ENCODE measurements at places on chromosomes 7 and 10. TPM values are rescaled to one million over a fixed set of nuclear protein-coding genes. Genes with fewer than 3 reads are reported as not detected.

TACC2 gene
- not detected for total RNA-seq

CPA5 gene
- total RNA-seq, result 4.0 TPM

ARHGAP22 gene
- total RNA-seq, result not detected

EN2 gene
- total RNA-seq, result not detected

SLC16A9 gene
- total RNA-seq, result 0.16 TPM

BAIAP2L1 gene
- total RNA-seq, result 1.1 TPM

GRCh38 chr10:91707236-91707635 is 74.4 kb upstream of the PPP1R3C start:
- DNase-seq, result no peak

- DNase-seq, result no peak
Observed at GRCh38 chr10:71349406-71349805, 30.3 kb downstream of the SLC29A3 start.

GRCh38 chr10:50510517-50511473 is 113.0 kb downstream of the SGMS1 start:
- DNase-seq, result no peak

DNA sequence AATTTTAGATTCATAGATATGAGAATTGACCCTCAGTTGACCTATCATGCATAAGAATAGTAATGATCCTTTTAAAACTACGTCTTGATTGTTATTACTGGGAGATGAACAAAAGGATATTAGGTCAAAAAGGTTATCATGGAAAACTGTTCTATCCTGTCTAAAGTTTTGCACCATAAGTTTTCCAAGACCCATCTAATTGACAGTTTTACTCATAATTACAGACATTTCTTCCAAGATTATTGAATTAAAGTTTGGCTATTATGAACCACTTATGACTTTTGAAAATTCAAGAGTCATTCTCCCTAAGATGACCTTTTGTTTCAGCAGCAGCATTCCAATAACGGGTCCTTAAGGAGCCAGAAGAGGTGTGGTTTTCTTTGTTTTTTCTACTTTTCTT is 144.3 kb downstream of the WNT2 start:
- no peak for DNase-seq

- no peak for DNase-seq
Observed at GRCh38 chr10:22646388-22646853, 68.0 kb downstream of the PIP4K2A start.

GRCh38 chr10:75127471-75127870 is 16.0 kb downstream of the SAMD8 start:
- DNase-seq, result no peak

DNA sequence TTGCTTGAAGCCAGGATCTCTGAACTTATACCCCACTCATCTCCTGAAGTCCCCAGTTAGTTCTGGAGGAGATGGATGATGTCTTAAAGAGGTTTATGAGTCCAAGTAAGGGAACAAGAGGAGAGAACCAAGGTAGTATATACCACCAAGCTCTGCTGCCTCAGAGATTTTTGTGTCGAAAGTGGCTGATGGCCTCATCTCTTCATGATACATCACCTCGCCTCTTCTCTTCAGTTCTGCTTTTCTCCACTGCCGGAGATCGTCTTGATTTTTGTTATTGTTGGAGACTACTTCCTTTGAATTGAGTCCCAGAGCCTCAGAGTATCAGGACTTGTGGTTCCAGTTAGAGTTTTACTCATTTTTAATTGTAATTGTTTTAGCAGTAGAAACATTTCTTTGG is 1.9 kb downstream of the VTI1A start:
- no peak for DNase-seq

- DNase-seq, result no peak
Observed at GRCh38 chr7:158272509-158273137, 315.0 kb downstream of the PTPRN2 start.

- DNase-seq, result no peak
Observed at GRCh38 chr7:27099453-27100370, 2.8 kb downstream of the HOXA2 start.

DNA sequence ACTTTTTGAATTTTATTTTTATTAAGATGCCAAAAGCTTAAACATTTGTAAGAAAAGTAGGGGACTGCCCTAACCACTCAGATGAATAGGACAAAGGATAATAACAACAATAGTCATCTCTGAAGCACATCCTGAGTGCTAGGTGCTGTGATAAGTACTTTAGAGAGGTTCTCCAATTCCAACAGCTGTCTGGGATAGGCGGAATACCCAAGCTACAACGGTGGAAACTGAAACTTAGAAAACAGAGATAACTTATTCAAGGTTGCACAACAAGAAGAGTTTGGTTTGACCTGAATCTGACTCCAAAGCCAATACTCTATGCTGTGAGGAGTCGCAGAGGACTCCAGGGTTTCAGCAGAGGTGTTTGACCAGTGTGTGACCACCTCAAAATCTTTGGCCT is 2.0 kb downstream of the RTKN2 start:
- DNase-seq, result no peak

DNA sequence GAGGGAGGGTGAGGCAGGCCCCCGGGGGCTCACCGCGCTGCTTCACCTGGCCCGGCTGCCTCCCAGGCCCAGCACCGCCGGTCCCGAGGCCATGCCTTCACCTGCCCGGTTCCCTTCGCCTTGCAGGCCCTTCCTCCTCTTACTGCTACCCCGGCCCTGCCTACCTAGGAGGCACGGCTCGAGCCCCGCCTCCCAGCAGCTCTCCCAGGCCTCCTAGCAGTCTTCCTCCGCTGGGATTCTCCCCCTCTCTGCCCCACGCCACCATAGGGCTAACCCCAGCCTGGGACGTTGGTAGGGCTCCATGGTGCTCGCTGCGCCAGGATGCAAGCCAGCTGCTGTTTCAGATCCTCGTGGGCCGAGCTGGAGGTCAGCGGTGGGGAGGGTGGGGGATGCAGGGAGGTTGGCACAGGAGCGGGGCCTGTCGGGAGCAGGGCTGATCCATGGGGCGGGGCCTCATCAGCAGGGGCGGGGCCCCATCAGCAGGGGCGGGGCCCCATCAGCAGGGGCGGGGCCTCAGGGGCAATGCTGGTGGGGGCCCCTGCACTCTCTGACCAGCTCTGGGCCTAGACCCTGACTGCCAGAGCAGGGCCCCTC is 63.3 kb downstream of the RASGEF1A start:
- DNase-seq, result peak; percentile 44

DNA sequence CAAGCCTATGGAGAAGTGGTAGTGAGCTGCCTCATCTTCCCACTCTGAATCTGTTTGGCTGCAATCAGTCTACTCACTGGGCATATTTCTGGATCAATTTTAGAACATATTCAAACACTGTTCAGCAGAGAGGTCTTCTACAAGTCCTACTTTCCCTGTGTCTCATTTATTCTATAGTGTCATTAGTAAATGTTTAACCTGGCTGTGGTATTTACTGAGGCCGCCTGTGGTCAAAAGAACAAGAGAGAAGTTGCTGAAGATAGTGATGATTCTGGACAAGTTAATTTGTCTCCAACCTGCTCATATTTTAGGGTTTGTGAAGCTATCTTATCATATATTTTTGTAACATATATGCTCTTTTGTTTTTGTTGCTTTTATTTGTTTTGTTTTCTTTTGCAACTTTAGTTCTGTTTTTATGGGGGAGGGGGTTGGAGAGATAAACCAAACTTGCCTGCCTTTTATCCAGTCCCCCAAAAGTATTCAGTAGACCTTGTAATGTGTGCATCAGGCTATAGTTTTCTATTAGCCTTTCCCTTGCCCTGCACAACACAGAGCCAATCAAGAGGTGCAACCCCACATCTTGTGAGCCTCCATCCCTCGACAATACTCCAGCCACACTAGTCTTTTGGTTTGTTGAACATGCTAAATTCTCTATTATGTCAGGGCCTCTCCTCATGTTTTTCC is 362.8 kb upstream of the MBL2 start:
- DNase-seq, result no peak

DNA sequence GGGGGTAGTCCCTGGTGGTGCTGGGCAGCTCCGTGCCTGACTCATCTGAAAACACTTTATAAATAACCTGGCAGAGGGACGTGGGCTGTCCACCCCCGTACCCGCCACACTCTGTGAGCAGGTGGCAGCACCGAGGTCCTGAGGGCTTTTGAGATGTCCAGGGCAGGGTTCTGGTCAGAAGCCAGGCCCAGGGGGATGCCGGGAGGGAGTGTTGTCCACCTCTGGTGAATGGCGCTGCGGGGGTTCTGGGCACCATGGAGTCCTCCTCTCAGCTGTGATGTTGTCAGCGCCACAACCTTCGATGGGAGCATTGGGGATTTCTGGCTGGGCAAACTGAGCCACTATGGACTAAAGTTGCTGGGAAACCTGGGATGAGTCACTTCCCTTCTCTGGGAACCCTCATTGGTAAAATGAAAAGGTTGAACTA is 27.4 kb upstream of the GOLGA7B start:
- DNase-seq, result no peak

DNA sequence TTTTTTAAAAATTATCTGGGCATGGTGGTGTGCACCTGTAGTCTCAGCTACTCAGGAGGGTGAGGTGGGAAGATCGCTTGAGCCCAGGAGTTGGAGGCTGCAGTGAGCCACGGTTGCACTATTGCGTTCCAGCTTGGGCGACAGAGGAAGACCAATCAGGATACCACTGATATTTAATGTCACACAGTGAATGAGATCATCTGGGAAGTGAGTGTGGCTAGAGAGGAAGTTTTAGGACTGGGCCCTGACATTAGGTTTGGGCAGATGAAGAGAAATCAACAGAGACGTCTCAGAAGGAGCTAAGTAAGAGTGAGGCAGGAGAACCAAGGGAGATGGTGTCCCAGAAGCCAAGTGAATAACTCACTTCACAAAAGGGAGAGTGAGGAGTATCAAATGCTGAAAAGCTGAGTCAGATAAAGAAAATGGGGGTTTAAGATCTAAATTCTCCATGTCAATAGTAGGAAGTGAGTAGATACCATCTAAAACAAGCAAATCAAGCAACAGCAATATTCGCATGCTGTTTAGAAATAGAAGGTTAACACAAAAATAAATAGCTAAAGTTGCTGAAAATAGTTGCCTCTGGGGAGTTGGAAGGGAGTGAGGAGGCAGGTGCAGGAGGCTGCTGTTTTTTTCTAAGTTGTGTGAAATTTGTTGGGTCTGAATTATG is 11.5 kb downstream of the PILRA start:
- no peak for DNase-seq

- no peak for DNase-seq
Observed at GRCh38 chr10:37619336-37619735, 238.1 kb downstream of the ZNF248 start.

- DNase-seq, result no peak
Observed at GRCh38 chr7:150941351-150942000, 36.6 kb downstream of the KCNH2 start.

GRCh38 chr10:101829561-101830315 is 11.5 kb upstream of the OGA start:
- DNase-seq, result peak; percentile 74

DNA sequence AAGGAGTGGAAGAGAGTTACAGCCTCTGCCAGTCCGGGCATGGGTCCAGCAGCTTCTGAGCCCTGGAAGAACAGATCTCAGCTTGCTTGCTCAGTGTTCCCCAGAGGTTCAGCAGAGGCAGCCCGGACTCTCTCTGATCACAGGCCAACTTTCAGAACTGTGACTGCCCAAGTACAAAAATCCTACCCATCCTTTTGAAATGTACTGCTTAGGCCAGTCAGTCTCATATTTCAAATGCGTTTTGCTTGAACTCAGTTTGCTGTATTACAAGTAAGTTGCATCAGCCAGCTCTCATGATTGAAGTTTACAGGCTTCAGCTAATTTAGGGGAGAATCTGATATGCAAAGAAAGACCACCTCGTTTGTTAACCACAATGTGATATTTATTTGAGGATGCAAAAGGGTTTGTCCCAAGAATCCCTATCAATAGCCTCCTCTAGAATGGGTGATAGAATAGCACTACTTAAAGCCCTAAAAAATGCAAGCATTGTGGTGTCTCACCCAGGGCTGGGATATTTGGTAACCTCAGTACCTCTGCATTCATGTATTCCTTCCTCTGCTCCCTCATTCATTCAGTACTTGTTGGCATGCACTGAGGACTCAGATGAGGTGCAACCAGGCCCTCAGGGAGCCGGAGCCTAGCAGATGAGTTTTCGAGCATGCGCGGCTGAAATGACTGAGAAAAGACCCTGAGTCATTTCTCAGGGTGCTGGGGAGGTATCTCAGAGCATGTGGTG is 7.0 kb downstream of the AIMP2 start:
- peak; percentile 47 for DNase-seq

DNA sequence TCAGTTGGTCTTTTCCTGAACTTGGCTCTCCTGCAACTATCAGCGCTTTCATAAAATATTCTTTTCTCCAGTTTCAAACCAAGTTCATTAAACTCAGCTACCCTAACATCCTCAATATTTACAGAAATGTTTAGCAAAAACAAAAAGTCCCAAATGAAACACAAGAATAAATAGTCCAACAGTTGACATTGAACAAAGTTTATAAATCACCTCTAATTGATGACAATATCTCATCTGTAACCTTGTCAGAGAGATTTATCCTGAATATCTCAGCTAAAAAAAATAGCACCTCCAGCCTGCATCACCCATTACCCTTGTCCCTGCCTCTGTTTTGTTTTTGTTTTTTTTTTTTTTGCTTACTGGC is 76.1 kb downstream of the ANK3 start:
- no peak for DNase-seq

DNA sequence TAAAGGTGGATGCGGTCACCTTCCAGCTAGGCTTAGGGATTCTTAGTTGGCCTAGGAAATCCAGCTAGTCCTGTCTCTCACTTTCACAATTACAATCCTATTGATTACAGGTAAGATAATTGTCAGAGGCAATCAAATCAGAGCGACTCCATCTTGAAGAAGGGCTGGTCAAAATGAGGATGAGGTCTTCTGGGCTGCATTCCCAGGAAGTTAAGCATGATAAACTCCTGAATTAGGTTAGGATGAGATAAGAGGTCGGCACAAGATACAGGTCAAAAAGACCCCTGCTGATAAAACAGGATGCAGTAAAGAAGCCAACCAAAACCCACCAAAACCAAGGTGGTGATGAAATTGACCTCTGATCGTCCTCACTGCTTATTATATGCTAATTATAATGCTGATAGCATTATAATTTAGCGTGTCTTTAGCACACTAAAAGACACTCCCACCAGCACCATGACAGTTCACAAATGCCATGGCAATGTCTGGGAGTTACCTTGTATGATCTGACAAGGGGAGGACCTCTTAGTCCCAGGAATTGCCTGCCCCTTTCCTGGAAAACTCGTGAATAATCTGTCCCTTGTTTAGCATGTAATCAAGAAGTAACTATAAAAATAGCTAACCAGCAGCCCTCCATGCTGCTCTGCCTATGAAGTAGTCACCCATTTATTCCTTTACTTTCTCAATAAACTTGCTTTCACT is 237.6 kb downstream of the CCSER2 start:
- DNase-seq, result no peak

Data from activated CD8-positive, alpha-beta memory T cell treated with anti-CD3 and anti-CD28 coated beads, Interleukin-2, amount 10 ng/mL, durations not matched to agents 7 days and 5 days (primary cell).